ENCODE measurements at places on chromosomes 12 and 14.
A peak's percentile ranks its signal among the peaks of the same experiment; 100 is the strongest.

DNA sequence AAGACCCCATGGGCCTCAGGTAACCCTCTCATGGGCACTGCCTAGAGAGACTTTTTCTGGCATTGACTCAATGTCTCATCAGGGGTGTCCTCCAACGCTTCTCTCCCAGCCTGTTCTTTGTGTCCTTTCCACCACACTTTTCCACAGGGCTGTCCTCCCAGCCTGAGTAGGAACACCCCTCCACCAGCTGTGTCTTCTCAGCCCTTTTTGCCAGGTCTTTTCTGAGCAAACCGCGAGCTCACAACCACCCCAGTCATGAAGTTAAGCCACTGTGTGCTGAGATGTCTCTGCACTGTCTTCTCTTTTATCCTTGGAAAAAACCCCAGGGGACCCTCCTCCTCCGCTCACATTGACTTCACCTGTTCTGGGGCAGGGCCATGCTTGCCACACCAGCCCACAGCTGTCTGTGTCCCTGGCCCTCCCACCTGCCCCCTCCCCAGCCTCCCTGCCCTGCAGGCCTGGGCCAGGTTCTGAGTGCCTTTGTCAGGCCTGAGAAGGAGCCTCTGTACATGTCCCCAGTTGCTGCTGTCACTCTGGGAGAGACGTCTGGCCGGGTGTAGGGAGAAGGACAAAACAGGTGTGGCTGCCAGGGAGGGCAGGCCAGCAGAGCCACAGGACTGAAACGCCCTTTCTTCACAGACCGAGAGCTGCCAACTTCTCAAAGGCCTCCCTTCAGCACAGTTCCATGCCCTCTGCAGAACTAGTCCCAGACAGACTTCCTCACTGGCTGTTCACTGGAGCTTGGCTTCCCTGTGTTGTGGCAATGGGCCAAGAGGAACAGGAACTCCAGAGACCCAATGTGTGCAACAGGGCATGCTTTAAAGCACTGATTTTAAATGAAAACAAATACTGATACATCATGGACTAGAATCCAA, 50.5 kb upstream of the PNMA1 start:
- DNase-seq: no peak

- no peak for DNase-seq
Observed at GRCh38 chr12:67391034-67391433, 121.9 kb downstream of the CAND1 start.

DNA sequence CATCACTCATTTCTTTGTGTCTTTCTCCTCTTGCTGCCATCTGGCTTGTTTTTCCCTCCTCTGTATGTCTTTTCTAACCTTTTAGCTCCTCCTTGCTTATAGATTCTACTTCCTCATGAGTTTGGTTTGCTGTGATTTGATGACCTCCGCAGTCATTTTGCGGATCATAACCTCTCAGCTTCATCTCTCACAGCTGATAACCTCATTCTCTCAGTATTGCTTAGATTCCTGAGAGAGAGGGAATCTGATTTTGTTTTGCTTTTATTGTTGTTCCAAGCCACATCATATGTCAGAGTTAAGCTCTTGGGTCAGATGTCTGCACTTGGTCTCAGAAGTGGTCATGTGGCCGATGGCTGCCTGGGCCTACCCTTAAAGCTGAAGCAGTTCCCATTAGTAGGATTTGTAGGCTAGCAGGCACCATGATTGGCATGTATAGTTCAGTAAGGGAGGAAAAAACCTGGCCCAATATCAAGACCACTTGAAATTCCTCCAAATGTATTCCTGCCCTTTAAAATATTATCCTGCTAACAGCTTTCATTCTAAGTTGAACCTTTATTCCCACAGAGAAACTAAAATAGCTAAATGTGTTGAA, 13.5 kb downstream of the ZNF664 start:
- no peak for DNase-seq

DNA sequence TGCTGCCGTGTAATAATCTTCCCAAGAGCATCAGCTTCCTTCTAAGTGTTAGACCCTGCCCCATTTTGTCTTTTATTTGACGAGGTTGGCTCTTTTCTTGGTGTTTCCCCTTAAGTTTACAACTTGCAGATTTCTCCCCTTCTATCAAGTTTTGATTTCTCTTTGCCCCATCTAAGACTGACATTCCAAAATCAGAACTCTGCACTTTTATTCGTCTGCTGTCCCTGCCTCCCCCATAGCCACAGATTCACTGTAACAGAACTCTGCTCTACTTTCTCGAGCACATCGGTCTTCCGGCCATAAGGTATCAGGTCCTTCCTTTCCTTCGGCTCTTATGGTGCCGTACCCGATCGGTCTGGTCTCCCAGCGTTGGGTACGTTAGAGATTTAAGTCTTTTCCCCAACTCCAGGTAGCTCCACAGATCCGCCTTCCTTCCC, 563 bp downstream of the DCP1B start:
- peak; percentile 2 for DNase-seq
